ENCODE measurements at places on chromosomes 6 and 20.

- no peak for DNase-seq
These were observed 66.4 kb upstream of the PDE10A start for GRCh38 chr6:165729307-165729936.

DNA sequence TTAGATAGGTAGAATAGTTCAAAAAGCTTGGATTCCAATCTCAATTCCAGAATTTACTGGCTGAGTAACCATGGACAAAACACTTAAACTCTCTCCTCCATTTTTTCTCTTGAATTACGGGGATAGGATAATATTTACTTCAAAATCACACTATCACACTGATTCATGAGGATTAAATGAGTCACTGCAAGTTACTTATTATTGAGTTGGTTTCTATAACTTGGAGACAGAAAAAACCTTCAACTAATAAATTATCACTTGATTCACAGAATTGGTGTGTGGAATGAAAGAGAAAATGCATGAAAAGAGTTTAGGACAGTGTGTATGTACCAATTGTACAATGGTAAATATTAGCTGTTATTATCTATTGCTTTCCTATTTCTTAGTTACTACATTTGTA lies 585.2 kb downstream of the PHF3 start:
- DNase-seq, result no peak

- DNase-seq, result no peak
These were observed 44.7 kb downstream of the BMP6 start for GRCh38 chr6:7770601-7771000.

DNA sequence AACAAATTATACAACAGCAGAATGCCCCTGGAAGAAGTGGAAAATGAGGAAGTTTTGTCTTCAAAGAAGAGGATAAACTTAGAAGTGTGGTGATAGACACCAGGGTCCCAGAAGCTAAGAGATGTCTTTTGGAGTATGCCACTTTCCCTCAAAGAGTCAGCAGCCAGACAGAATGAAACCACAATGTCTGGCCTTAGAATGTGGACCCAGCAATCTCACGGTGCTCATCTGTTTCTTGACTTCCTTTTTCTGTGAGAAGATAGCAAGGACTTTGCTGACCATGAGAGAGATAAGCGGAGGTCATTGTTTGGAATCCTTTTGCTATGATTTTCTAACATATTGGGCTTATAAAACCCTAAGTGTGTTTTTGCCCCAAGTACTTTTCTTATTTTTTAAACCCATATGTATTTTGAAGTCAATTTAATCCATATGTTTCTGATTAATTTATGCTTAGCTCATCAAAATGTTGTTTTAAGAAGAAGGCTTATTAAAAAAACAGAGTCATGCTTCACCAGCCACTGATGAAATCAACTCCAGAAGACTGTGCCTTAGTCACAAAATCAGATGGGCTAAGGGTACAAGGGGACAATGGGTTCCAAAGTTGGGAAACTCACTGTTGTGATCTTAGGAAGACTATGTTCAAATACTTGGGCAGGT lies 451.2 kb upstream of the JAG1 start:
- no peak for DNase-seq

- DNase-seq, result peak; percentile 40
These were observed 106.6 kb downstream of the TRIM27 start for GRCh38 chr6:28816909-28817807.

GRCh38 chr6:165769401-165769800 lies 106.4 kb upstream of the PDE10A start:
- no peak for DNase-seq

- DNase-seq, result no peak
These were observed 12.9 kb upstream of the BEND3 start for GRCh38 chr6:107128175-107128574.

DNA sequence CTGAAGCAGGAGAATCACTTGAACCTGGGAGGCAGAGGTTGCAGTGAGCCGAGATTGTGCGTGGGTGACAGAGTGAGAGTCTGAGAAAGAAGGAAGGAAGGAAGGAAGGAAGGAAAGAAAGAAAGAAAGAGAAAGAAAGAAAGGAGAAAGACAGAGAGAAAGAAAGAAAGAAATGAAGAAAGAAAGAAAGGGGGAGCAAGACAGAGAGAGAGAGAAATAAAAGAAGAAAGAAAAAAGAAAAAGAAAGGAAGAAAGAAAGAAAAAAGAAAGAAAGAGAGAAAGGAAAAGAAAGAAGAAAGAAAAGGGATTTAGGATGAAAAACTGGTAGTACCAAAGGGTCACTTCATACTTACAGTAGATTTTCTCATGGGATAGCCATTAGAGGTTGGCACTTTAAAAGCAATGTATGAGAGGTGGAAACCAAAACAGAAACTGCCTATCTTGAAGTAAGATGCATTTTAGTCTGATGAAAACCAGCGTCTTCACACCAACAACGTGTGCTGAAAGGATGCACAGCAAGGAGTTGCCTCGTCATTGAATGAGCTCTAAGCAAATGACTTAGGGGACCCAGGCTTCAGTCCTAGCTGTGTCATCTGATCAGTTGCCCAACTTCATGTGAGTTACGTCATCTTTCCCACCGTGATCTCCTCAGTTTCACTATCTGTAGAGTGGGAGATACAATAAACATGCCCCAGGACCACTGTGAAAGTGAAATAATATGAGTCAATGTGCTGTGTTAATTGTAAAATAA lies 133.9 kb upstream of the NEDD9 start:
- no peak for DNase-seq

GRCh38 chr6:2522521-2522920 lies 228.2 kb downstream of the MYLK4 start:
- DNase-seq, result no peak

- no peak for DNase-seq
These were observed 1.3 kb downstream of the CUL7 start for GRCh38 chr6:43052225-43052841.

DNA sequence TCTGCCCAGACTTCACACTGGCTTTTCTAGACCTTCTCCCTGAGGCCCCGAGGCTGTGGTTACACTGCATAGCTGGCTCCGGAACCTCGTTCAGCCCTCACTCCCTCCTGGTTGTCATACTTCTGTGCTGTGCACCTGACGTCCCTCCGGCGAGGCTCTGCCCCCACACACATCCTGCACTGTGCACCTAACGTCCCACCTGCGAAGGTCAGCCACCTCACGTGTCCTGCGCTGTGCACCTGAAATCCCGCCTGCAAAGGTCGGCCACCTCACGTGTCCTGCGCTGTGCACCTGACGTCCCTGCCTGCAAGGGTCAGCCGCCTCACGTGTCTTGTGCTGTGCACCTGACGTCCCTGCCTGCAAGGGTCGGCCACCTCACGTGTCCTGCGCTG lies 111.0 kb upstream of the FRMD1 start:
- no peak for DNase-seq

- no peak for DNase-seq
These were observed 81.8 kb downstream of the SGK1 start for GRCh38 chr6:134235937-134236751.

GRCh38 chr20:12976720-12977309 lies 32.0 kb upstream of the SPTLC3 start:
- DNase-seq, result no peak
